ENCODE measurements at places on chromosomes 7 and 10.
A peak's percentile ranks its signal among the peaks of the same experiment; 100 is the strongest.

DNA sequence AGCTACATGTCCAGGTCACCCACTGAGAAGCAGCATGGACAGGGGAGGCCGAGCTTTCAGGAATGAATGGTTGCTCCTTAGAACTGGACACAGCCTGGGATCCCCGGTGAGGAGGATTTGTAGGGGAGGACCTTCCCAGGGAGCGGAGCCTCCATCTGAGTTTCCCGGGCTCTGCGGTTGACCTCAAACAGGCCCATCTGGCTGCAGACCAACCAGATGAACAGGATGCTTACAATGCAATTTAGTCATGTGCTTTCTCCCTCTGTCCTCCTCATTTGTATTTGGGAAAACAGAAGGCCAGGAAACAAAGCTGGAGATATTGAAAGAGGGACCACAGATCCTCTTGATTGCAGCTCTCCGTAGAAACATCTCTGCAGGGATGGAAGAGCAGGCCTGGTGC is 104.8 kb downstream of the EMX2 start:
- no peak for DNase-seq

DNA sequence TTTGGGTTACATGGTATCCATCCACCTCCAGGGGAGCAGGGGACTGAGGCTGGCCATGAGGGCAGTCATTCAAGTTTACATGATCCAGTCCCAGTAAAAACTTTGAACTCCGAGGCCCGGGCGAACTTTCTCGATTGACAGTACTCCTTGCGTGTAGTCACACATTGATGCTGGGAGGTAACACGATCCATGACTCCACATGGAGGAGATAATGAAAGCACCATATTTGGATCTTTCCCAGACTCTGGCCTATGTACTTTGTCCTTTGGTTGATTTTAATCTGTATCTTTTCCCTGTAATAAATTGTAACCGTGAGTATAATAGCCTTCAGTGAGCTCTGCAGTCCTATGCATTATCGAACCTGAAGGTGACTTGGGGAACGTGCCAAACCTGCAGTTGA is 401.6 kb downstream of the KCNMA1 start:
- DNase-seq: no peak

- DNase-seq: no peak
These were observed 23.5 kb upstream of the CHST15 start for GRCh38 chr10:124116771-124117510.

- DNase-seq: no peak
These were observed 169.9 kb upstream of the ASAH2 start for GRCh38 chr10:50421026-50421719.

DNA sequence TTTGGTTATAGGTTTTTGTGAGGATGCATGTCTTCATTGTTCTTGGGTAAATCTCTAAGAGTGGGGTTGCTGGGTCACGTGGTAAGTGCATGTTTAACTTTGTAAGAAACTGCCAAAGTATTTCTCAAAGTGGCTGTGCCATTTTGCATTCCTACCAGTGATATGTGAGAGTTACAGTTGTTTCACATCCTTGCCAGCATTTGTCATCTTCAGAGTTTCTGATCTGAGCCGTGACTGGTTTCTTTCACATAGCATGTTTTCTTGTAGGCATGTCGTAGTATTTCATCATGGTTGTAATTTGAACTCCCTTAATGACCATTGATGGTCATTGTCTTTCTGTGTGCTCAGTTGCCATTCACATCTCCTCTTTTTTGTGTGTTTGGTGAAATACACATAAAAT is 286.0 kb downstream of the RNLS start:
- no peak for DNase-seq

DNA sequence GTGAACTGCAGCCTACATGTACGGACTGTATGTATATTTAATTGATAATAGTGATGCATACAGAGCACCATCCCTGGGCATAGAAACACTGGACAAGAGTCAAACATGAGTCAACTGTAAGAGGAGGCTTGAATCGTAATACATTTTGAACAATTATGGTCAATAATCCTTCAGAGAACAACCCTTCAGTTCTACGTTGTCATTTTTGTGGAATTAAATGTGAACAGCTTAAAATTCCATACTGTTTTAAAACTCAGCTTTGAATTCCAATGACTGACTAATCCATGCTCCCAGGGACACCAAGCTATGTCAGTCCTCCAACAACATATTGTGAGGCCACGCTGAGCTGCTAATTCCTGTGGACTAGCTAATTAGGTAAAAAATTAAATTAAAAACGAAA is 41.5 kb upstream of the KMT2E start:
- DNase-seq: no peak

DNA sequence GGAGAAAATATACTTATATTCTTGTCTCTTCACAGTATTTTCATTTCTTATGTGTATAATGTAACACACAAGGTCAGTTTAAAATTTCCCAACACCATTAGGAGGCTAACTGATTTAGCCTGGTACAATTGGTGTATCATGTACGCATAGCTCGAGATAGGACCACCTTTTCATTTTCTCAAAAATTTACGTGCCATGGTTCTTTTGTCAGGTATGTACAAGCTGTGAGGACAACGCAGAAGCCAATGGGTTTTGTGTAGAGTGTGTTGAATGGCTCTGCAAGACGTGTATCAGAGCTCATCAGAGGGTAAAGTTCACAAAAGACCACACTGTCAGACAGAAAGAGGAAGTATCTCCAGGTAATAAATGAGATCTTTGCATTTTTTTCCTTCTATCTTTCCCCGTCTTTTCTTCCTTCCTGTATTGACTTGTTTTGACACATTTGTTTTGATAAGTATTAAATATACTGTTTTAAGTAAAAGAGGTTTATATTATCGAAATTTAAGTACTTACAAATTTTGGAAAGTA is 55.0 kb downstream of the TRIM24 start:
- DNase-seq: no peak

DNA sequence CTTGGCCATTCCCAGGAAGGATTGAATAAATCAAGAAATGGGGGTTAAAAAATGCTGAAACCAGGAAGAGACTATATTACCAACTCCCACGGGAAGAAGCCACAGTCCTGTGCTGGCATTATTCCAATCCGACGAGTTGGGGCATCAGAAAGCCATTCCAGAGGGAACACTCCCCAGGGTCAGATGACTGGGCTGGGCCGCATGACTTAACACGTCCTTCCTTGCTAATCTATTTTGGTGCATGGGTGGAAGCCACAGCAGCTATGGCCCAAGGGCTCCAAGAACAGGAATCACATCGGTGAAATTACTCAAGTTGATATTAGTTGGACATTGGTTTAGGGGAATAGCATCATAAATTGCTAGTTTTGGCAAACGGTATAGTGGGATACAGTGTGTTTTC is 592.9 kb upstream of the NRP1 start:
- DNase-seq: no peak

- no peak for DNase-seq
These were observed 173.5 kb downstream of the KMT2E start for GRCh38 chr7:105187302-105188169.

DNA sequence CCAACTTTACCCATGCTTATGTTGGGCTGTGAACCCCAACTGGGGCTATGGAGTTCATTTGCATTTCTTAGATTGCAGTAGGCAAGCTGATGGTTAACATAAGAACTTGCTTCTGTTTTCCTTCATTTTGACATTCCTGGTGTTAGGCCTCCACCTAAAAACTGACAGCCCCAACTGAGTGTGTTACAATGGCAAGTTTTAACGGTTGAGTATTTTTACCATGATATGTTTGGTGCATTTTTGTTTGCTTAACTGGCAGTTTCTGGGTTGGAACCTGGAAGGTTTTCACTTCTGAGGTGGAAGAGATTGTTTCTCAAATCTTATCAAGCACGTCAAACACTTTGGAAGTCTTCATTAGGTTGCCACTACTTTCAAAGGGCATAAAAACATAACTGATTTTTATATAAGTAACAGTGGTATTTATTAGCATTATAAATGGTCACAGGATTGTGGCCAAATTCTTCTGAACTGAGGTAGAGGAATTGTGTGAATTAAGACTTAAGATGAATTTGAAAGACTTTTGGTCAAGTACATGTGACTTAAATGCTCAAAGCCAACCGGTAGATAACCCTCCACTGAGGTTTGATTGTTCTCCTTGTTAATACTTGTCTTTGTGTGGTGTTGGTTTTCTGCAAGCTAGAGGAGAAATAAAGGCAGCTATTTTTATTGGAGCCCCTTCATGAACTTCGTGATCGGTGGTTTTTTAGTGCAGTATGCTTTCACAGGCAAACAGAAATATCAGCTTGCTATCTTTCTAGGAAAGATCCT is 2.8 kb downstream of the BMI1 start:
- DNase-seq: no peak

- DNase-seq: no peak
These were observed 2.3 kb downstream of the MDFIC start for GRCh38 chr7:114924038-114924712.

GRCh38 chr10:100346351-100346764 is 675 bp upstream of the SCD start:
- DNase-seq: peak; percentile 26

- no peak for DNase-seq
These were observed 48.4 kb upstream of the BET1 start for GRCh38 chr7:94052398-94053180.

DNA sequence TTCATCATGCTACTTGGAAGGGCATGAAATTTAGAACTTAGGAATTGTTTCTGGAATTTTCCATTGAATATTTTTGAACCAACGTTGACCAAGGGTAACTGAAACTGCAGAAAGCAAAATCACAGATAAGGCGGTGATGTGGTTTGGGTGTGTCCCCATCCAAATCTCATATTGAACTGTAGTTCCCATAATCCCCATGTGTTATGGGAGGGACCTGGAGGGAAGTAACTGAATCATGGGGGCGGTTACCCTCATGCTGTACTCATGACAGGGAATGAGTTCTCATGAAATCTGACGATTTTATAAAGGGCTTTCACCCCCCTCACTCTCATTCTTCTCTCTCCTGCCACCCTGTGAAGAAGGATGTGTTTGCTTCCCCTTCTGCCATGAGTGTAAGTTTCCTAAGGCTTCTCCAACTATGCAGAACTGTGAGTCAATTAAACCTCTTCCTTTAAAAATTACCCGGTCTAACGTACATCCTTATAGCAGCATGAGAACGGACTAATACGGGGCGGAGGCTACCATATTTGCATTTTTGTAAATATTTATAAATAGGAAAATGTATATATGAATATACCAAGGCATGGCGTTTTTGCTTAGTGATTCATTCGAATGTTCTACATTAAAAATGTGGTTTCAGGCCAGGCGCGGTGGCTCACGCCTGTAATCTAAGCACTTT is 12.4 kb downstream of the NMT2 start:
- no peak for DNase-seq

- no peak for DNase-seq
These were observed 6.0 kb downstream of the TEX47 start for GRCh38 chr7:88789480-88790064.

- DNase-seq: no peak
These were observed 58.0 kb downstream of the ESYT2 start for GRCh38 chr7:158771213-158771834.

GRCh38 chr10:624605-625332 is 64.7 kb downstream of the DIP2C start:
- DNase-seq: no peak

- DNase-seq: no peak
These were observed 101.7 kb upstream of the YAE1 start for GRCh38 chr7:39464350-39465054.

GRCh38 chr10:36194276-36194675 is 552.2 kb upstream of the FZD8 start:
- no peak for DNase-seq

DNA sequence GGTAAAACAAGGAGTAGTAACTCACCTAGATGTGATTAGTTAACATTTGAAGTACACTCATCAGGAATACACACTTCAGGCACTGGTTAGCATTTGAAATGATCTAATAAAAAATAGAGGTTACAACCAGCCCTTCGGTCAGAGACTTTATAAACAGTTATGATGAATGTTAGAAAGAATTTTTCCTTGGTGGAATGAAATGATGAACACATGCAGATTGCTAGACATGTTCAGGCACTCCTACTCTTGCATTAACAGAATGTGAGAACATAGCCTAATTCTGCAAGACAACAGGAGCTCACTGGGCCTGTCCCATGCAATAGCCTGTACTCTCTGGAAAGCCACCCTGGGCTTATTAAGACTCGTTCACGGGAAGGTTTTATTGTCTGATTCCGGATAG is 47.3 kb upstream of the TECTB start:
- DNase-seq: no peak

- no peak for DNase-seq
These were observed 220.5 kb upstream of the AOAH start for GRCh38 chr7:36944838-36945237.

DNA sequence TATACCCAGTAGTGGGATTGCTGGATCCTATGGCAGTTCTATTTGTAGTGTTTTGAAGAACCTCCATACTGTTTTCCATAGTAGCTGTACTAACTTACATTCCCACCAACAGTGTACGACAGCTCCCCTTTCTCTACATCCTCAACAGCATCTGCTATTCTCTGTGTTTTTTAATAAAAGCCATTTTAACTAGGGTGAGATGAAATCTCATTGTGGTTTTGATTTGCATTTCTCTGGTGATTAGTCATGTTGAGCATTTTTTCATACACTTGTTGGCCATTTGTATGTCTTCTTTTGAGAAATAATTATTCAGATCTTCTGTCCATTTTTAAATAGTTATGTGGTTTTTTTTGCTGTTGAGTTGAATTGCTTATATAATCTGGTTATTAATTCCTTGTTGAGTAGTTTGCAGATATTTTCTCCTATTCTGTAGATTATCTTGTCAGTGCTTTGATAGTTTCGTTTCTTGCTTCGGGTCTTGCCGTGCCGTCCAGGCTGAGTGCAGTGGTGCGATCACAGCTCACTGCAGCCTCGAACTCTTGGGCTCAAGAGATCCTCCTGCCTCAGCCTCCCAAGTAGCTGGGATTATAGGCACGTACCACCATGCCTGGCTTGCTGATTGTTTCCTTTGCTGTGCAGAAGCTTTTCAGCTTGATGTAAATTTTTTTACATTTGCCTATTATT is 12.0 kb downstream of the MTG1 start:
- DNase-seq: no peak

GRCh38 chr10:16545116-16545736 is 23.5 kb upstream of the C1QL3 start:
- DNase-seq: no peak

DNA sequence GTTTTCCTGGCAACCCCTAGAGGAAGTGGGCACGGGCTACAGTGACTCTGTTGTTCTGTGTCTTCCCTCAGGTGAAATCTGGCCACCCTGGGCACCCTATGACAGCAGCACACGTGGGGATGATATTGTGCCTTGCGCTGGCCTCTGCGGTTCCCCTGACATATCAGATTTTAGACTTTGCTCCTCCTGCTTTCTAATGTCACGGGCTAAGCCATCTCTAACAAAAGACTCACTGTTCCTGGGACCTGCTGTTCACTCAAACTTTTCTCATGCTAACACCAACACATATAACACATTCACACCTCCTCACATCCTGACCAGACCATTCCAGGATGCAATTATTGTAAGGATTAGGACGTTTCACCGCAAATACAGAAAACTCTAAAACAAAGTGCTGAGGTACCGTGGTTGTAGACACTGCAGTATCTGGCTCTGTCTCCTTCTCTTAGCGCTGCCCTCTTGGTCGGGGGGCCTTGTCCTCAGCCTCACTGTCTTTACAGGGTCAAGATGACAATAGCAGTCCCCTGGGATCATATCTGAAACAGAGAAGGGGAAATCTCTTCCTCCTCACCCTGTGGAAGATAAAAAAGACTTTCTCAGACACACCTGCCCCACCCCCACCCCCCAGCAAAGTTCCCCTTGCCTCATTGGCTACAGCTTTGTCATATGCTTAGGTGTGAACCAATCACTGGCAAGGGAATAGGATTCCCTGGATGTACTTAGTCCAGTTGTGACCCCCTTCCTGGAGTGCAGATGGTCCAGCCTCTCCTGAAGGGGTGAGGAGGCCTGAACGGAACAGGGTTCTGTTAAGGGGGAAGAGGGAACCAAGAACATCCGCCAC is 14.1 kb downstream of the CHN2 start:
- DNase-seq: no peak
